ENCODE measurements at places on chromosomes 6 and 20. TPM values are rescaled to one million over a fixed set of nuclear protein-coding genes. Genes with fewer than 3 reads are reported as not detected.

Gene MATN4
- total RNA-seq = not detected

DNA sequence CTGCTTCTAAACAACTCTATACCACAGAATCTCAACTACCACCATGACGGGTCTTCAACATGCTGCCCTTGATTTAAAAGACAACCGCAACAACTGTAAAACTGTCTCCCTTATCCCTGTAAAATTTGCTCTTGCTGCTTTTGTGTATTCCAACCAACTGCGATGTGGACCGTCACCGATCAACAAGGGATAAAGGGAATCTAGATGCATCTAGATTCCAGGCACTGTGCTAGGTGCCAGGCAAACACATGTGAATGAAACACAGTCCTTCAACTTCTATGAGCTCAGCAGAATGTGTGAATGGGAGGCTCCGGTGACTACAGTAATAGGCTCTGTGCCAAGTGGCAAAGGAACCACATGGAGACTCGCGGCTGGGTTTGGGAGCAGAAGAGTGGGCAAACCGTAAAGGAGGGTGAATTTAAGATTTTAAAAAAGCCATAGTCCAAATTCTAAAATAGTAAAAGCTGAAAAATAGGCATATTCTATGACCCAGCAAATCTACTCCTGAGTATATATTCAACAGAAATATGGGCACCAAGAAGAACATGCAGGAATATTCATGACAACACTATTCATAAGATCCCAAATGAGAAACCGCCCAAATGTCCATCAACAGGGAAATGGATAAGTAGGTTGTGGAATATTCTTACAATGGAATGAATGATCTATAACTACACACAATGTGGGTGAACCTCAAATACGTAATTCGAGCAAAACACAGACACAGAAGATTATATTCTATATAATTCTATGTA lies 3.7 kb upstream of the PRND start:
- no peaks in the 10 kb centered on the region for H3K36me3 ChIP-seq
- DNase-seq = no peak
- no peaks in the 10 kb centered on the region for H3K27me3 ChIP-seq
- no peak overlapping the region for H3K4me3 ChIP-seq
- no peak overlapping the region for H3K27ac ChIP-seq
- H3K4me1 ChIP-seq = no peaks in the 10 kb centered on the region

Gene C6orf15
- not detected for total RNA-seq

GRCh38 chr6:168538892-168539811 lies 98.2 kb downstream of the SMOC2 start:
- no peak overlapping the region for H3K4me3 ChIP-seq
- no peak overlapping the region for H3K27ac ChIP-seq
- H3K27me3 ChIP-seq = no peaks in the 10 kb centered on the region
- DNase-seq = no peak
- no peaks in the 10 kb centered on the region for H3K4me1 ChIP-seq
- H3K36me3 ChIP-seq = no peaks in the 10 kb centered on the region

Gene DNMT3B
- total RNA-seq = 0.44 TPM

- H3K27me3 ChIP-seq = no peaks in the 10 kb centered on the region
- no peak overlapping the region for H3K27ac ChIP-seq
- no peak overlapping the region for H3K4me3 ChIP-seq
- no peaks in the 10 kb centered on the region for H3K36me3 ChIP-seq
Measured at GRCh38 chr6:167469672-167470071, 144.8 kb downstream of the TTLL2 start.

- no peak overlapping the region for H3K4me3 ChIP-seq
- H3K4me1 ChIP-seq = no peaks in the 10 kb centered on the region
- no peaks in the 10 kb centered on the region for H3K36me3 ChIP-seq
- no peak for DNase-seq
Measured at GRCh38 chr6:6815732-6816131, 227.2 kb downstream of the LY86 start.

Measured in right lobe of liver (tissue), 6 donors.